Stimulated activated CD4-positive, alpha-beta T cell treated with anti-CD3 and anti-CD28 coated beads, TNF-alpha, amount 100 ng/mL, for 4 hours (primary cell): ENCODE measurements at places on chromosomes 1 and 21.

DNA sequence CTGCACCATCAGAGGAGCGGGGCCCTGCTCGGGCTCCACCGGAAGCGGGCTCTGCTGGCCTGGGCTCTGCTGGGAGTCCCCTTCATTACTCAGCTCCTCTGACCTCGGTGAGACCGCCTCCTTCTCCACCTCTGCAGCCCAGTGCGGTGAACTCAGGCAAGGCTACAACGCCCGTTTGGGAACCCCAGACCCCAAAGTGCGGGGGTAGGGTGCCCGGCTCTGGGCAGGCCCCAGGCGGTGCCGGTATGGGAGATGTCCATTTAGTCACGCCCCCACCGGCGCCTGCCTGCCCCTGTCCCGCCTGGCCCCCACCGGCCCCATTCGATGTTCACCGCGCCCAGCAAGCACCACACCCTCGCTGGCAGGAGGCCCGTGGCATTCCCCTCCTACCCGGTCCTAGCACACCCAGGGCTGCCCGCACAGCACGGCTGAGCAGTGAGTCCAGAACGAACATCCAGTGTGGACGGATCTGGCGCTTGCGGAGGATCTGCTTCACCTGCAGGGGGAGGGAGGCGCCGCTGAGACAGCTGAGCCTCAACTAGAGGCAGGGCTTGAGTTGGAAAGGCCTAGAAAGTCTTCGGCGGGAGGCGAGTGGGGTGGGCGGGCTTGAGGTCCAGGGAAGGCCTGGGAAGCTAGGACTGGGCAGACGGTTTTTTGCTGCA, 10.0 kb downstream of the MAP3K6 start:
- no peak for DNase-seq

DNA sequence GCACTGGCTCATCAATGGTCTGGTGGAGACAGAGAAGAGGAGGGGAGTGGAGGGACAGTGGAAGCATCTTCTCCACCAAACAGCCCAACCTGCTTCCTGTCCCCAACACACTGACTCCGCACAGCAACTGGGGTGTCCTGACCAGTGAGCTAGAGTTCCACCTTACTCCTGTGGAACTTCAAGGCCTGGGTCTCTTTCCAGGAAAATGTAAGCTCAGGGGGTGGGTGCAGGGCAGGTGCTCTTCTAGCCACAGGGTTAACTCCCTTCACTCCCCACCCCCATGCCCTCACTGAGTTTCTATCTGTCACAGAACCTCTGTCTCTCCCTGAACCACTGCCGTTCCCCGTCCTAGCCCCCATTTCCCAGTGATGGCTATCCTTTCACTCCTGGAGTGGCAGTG, 876 bp downstream of the MOB3C start:
- no peak for DNase-seq

- DNase-seq, result no peak
These were observed 2.8 kb upstream of the BACE2 start for GRCh38 chr21:41164981-41165655.

DNA sequence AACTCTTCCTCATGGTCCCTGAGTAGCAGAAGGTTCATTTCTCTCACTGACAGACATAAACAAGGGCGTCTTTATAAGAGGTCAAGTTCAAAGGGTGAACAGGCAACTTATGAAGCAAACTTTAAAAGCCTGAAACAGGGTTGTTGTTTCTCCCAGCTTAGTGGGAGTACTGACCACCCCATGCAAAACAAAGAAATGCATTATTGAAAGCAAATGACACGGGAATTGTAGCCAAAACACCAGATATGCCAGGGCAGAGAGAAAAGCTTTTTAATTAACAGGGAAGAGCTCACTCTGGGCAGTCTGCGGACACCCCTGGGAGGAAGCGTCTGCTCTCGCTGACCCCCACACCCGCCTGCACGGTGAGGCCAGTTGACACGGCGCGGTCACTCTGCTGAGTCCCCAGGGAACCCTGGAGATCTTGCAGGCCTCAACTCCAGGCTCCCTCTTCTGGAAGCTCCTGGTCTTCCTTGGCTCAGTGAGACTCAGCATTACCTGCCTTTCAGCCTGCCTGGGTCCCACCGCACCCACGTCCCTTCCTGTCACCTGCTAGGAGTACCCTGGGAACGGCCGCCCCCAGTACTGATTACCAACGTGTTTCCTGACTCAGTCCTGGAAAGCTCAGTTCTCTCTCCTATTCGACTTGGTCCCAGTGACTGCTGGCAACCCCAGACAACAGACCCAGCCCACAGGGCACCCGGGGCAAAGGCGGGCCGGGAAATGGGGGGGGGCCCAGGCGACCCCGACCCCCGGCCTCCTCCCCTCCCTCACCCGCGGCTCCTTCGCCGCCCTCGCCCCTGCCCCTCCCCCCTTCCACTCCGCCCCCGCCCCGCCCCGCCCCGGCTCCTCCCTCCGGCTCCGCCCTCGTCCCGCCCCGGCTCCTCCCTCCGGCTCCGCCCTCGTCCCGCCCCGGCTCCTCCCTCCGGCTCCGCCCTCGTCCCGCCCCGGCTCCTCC, 972 bp downstream of the CFAP410 start:
- no peak for DNase-seq

DNA sequence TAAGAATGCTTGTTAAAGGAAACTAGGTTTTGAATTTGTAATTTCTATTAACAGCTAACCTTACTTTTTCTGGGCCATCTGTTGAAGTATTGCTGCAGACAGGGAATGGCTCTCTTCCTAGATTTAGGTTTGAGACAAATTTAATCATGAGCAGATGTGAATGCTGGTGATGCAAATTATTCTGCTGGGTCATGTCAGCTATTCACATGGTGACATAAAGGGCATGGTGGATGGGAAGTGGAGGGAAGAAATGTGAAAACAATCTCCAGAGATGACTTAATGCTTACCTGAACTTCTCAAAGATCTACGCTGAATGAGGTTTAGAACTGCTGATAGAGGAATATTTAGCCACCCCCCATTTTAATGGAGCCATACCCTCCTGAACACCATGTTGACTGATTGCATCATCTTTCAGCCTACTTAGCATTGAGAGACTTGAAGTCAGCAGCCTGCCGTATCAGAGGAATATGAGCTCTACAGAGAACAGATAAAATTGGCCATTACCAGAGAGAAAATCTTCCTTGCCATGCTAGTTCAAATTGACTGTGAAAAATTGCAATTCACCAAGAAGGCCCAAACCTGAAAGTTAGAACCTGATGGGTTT, 138.8 kb downstream of the HHAT start:
- no peak for DNase-seq

- DNase-seq, result no peak
These were observed 113.2 kb downstream of the NCAM2 start for GRCh38 chr21:21111309-21111920.

- DNase-seq, result no peak
These were observed 98.6 kb downstream of the ENAH start for GRCh38 chr1:225554216-225554812.

- DNase-seq, result no peak
These were observed 56.3 kb downstream of the TBX15 start for GRCh38 chr1:118931876-118932275.

DNA sequence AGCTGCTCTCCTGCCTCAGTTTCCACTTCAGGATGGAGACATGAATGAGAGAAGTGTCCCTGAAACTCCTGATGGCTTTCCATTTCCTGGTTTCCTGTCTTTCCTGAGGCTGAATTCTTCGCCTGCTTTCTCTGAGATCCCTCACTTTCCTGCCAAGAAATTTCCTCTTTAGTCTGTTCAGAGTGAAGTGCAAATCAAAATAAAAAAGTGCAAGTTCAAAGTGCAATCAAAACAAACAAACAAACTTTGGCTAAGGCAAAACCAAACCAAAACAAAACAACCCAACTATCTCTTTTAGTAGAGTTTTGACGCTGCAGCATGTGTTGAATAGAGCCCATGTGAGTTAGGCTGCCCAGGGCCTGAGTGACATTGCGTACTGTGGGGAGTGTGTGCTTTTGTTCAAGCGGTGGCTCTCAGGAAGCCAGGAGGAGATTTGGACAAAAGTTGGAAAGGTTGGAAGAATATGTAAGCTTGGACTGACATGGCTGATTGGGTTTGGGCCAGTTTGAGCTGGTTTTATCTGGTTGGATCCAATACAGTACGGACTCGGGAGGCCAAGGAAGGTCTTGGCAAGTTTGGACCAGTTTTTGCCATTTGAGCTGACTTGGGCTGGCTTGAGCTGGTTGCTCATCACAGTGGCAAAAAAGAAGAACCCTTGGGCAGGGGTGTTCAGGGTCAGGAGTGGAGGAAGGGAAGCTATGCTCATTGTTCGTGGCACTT, 61.1 kb upstream of the TINAGL1 start:
- DNase-seq, result no peak

GRCh38 chr1:101483982-101484688, 247.3 kb downstream of the S1PR1 start:
- no peak for DNase-seq

- DNase-seq, result no peak
These were observed 496.4 kb downstream of the SETD4 start for GRCh38 chr21:35563885-35564451.

- no peak for DNase-seq
These were observed at the start of gene RXRG for GRCh38 chr1:165444897-165445370. Gene RXRG (minus strand): TSS chr1:165445126. CDS start chr1:165444893, 233 bp downstream.

DNA sequence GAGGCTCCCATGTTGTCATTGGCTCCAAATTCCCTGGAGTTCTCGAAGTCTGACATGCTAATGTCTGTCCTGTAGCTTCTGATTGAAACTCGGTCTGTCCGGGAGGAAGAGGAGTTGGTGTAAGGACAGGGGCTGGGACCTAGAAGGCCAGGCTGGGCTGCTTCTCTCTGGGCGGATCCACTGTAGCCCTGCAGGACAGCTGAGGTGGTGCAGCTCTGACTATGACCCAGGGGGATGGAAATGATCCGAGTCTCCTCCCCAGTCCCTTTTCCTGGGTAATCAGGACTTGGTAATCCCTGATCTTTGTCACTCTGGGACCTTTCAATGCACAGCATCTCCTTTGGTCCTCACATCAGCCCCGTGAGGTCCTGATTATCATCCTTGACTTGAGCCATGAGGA, 10.0 kb upstream of the FCMR start:
- DNase-seq, result no peak

- no peak for DNase-seq
These were observed 12.1 kb upstream of the SHCBP1L start for GRCh38 chr1:182965096-182965495.

- no peak for DNase-seq
These were observed 3.7 kb downstream of the IBA57 start for GRCh38 chr1:228169345-228169744.

DNA sequence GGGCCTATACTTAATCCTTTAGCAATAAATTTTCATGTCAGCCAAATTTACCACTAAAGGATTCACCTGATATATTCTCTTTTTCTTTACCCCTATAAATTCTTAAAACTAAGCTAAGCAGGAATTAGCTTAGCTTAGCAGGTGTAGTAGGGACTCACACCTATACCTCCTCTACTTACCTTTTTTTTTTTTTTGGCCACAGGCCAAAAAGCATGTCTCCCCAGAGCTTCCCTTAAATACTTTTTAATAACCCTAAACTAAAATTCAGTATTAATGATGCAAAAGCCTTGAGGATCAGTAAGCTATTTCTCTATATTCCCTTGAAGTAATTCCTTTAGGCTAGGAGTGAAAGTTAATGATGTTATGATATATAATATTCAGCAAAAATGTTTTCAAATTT, 23.2 kb downstream of the PEA15 start:
- no peak for DNase-seq

DNA sequence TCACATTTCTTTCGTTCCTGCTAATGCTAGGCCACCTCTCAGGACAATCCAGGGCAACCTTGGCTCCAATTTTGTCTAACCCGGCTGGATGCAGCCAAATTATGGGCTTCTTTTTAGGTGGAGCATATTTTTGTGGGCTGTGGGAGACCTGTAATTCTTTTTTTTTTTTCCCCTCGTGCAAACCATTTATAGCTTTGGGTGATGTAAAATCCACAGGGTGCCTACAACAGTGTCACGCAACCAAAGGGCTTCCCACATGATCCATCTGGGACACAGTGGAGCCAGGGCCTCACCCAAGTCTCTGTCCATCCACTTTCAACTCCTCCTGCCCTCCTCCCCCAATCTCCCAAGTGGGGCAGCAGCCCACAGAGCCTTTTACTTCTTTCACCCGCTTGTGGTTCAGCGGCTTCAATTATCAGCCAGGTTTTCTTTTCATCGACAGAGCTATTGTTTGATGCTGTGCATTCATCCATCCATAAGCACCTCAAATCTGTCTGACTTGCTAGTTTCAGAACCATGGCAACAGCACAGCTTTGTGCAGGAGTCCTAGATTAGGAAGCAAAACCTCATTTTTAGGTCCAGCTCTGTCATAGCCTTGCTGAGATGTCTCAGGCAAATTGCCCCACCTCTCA, 10.0 kb upstream of the OVAAL start:
- DNase-seq, result no peak

- no peak for DNase-seq
These were observed 237.3 kb downstream of the FOXD2 start for GRCh38 chr1:47675047-47675675.

DNA sequence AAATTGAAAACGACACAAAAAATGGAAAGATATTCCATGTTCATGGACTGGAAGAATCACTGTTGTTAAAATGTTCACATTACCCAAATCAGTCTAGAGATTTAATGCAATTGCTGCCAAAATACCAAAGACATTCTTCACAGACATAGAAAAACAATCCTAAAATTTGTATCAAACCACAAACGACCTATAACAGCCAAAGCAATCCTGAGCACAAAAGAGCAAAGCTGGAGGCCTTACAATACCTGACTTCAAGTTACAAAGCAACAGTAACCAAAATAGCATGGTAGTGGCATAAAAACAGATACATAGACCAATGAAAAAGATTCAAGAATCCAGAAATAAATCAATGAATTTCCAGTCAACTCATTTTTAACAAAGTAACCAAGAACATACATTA, 1077.3 kb downstream of the KCNT2 start:
- DNase-seq, result no peak

GRCh38 chr1:11044086-11044848, 2.8 kb downstream of the MASP2 start:
- DNase-seq, result no peak

- no peak for DNase-seq
These were observed 44.7 kb downstream of the PTGFRN start for GRCh38 chr1:116954440-116954839.

GRCh38 chr1:19414515-19415121, 70.7 kb downstream of the CAPZB start:
- no peak for DNase-seq

- no peak for DNase-seq
These were observed 59.8 kb upstream of the CASZ1 start for GRCh38 chr1:10856176-10856683.
